GM12864 (cell line): ENCODE measurements at places on chromosomes 1 and 21.

- no peak for DNase-seq
These were observed 67.4 kb downstream of the GPR137B start for GRCh38 chr1:236209713-236210112.

DNA sequence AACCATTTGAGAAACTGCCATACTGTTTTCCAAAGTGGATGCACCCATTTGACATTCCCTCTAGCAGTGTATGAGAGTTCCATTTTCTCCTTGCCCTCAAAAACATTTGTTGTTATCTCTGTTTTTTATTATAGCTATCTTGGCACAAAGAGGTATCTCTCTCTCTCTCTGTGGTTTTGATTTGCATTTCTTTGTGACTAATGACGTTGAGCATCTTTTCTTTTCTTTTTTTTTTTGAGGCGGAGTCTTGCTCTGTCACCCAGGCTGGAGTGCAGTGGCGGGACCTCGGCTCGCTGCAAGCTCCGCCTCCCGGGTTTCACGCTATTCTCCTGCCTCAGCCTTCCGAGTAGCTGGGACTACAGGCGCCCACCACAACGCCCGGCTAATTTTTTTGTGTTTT lies 17.4 kb upstream of the ZMYM6 start:
- DNase-seq: no peak

GRCh38 chr1:21334214-21335087 lies 44.2 kb upstream of the ECE1 start:
- peak; percentile 80 for DNase-seq

DNA sequence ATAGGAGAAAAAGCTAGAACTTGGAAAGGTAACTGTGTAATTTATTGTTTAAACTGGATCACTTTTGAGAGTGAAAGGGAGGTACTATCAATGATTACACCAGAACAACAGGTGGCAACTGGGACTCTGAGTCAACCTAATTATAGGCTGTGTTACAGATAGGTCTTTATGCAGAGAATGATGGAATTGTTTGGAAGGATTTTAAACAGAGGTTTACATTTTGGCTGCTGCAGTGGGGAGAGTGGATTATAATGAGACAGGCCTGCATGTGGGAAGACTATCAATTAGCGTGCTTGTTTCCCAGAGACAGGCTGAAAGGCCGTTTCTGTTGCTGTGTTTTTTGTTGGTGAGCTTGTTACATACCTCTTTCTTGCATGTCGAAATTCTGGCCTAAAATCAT lies 432.9 kb downstream of the PLA2G4A start:
- DNase-seq: no peak

- no peak for DNase-seq
These were observed 64.6 kb downstream of the BRINP2 start for GRCh38 chr1:177235350-177235749.

GRCh38 chr1:201551877-201552731 lies 13.2 kb downstream of the NAV1 start:
- no peak for DNase-seq

- no peak for DNase-seq
These were observed 1.0 kb downstream of the SH3BP5L start for GRCh38 chr1:248824701-248825100.

- DNase-seq: no peak
These were observed 12.0 kb downstream of the EGLN1 start for GRCh38 chr1:231410036-231410612.

DNA sequence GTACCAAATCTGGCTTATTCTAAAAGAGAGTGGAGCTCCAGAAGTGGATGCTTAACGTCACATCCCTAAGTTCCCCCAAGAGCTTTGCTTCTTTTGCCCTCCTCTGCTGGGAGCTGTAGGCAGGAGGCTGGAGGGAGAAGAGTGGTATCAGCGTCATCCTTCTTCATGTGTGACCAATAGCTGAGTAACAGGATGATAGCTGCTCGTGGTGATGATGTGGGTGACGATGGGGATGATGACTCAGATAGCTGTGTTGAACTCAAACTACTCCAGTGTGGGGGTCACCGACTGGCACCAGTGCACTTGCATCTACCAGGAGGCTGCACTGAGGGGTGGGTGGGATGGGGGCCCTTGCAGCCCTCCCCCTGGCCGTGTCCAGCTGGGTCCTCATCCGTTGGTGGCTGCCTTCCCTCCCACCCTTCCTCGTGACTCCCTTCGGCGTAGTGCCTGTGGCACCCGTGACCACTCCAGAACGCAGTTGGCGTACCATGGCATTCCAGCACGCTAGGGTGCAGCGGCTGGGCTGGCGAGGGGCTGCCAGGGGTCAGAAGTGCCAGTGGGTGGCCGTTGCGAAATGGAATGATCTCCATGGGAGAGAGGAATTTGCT lies 1.1 kb downstream of the IGFN1 start:
- no peak for DNase-seq

DNA sequence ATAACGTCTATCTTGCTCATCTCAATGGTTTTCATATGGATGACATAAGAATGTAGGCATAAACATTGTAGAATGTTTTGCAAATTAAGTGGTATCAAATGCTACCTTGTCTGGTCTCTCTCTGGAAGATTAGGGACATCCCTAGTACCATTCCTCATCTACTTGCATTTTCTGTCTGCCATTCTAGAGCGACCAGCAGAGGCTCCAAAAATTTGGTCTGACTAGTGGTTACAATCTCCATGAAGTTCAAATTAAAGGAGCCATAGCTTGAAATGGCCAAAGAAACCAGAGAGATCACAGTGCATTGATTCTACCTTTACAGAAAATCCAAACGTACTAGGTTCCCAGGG lies 1.1 kb downstream of the CD84 start:
- DNase-seq: no peak

GRCh38 chr1:199242147-199242546 lies 603.3 kb downstream of the PTPRC start:
- no peak for DNase-seq

GRCh38 chr1:39086865-39087409 lies 60.8 kb downstream of the NDUFS5 start:
- no peak for DNase-seq

- DNase-seq: no peak
These were observed 39.1 kb downstream of the RIMS3 start for GRCh38 chr1:40626383-40626770.

DNA sequence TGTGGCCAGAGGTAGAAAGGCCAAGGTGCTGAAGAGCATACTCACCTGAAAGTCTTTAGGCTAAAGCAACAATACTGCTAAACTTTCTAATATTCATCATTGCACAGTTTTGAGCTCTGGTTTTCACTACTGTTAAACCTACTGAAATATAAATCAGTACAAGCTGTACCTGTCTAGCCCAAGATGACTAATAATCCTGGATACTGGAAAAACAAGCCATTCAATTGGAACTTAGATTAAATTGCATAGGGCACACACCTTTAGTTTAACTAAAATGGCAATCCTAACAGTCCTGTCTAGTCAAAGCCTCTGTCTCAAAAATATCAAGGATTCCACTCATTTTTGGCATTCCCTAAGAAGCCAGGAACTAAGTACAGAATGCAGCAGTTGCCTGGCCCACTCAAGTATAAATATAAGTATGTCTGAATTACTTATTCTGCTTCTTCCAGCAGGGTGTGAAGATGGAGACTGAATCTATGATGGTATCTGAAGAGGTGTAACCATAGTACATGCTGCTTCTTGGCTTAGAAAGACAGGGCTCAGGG lies 3.1 kb downstream of the CHML start:
- DNase-seq: no peak

DNA sequence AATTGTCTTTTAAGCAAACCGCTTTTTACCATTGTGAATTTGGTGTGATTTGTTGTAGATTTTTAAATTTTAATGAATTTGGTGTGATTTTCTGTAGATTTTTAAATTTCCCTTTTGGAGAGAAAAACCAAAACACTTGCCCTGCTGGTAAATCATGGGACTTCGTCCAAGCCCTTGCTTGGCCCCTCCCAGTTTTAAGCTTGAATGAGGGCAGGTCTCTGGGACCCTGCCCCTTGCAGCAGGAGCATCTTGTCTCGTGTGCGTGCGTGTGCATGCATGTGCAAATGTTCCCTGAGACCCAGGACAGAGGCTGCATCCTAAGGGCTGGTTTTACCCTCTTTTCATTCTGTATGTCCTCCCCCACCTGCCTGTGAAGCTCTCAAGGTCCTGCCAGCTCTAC lies 248.6 kb downstream of the GREM2 start:
- no peak for DNase-seq

GRCh38 chr1:109722908-109723691 lies 11.0 kb downstream of the GSTM5 start:
- no peak for DNase-seq
